GM12891 (cell line): ENCODE measurements at places on chromosomes 12 and 14.

DNA sequence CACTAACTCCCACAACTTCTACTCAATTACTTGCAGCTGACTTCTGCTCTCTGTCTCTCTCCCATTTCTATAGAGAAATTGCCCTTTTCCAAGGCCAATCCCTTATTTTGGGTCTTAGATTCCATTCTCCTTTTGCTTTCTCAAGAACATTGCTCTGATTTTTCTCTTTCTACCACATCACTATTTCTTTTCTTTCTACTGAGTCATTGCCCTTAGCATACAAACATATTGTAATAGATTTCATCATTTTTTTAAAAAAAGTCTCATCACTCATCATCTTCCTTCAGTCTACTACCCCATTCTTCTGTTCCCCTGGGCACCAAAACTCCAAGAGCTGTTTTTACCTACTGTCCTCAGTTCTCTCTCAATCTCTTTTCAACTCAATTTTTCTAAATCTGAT is 4.4 kb upstream of the KCNA1 start:
- DNase-seq, result no peak

GRCh38 chr12:8033153-8034044 is 883 bp downstream of the FOXJ2 start:
- DNase-seq, result peak; percentile 37

DNA sequence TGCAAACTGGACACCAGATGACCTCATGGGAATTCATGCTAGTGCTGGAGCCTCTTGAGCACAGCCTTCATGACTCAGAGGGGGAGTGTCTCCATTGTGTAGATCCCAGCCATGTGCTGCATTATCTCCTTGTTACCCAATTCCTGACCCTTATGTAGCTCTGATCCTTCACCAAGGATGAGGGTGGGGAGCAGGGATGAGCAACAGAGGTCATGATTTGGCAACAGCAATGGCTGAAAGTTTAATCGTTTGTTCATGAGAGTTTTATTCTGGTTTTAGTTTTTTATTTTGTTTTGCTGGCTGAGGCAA is 9.5 kb upstream of the BDKRB1 start:
- no peak for DNase-seq

DNA sequence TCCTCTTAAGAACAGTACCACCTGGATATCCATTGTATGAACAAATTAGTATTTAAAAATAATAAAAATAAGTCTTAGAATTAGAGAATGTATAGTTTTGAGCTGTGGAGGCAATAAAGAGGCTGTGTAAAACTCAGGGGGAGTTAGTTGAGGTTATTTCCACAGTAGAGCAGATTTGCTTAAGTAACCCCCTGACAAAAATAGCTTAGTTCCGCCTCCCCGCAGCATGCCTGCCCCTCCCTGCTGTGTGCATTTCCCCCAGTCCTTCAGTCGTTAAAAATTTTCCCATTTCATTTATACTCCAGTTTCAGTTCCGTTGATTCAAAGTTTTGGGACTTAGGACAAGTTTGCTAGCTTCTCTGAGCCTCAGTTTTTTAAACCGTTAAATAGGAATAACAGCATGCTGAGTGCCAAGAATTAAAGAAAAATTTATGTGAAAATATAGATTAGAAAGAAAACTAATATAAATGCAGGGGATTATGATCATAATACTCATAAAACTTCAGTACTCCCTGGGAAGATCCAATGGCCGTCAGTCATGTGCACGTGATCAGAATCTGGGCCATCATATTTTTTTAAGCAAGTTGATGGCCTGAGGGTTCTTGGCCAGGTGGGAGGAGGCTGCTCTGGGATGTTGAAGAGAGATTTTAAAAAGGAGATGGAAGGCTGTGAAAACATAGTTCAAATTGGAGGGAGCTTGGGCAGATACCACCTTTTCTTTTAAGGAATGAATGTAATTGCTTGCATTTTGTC is 14.5 kb upstream of the SLC38A2 start:
- DNase-seq, result no peak

DNA sequence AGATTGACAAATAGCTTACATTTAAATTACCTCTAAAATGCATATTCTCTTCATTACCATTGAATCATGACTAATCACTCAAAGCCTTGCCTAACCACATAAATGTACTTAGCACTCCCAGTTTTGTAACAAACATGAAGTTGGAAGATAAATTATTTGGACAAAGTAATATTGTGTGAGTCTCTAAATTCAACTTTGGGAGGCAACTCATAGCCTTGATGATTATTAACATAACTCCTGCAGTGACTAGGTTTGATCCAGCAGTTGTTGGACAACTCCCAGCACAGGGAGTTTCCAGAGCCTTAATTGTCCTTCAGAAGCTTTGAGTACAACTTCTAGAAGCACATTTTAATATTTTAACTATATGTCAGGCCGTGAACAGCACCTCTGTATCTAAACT is 153.4 kb upstream of the PDZRN4 start:
- DNase-seq, result no peak
